Sigmoid colon (tissue), 7 donors: ENCODE measurements at places on chromosomes 6 and 20. TPM values are rescaled to one million over a fixed set of nuclear protein-coding genes. Genes with fewer than 3 reads are reported as not detected.

Gene NELFE
- 73.5 TPM for polyA plus RNA-seq

Gene GNAS-AS1
- not detected for polyA plus RNA-seq

Gene GPR6
- not detected for polyA plus RNA-seq

Gene MAFB
- polyA plus RNA-seq: 11.4 TPM

Gene C4A
- 63.4 TPM for polyA plus RNA-seq
